ENCODE measurements at places on chromosomes 5 and 9. TPM values are rescaled to one million over a fixed set of nuclear protein-coding genes. Genes with fewer than 3 reads are reported as not detected.

Gene SLC34A1
- not detected for total RNA-seq

Gene GARIN3
- not detected for total RNA-seq

Gene ZDHHC11B
- 1.0 TPM for total RNA-seq

Gene MYMK
- 8.9 TPM for total RNA-seq

Gene TRIM7
- total RNA-seq = 9.9 TPM

Gene DCANP1
- not detected for total RNA-seq

Gene PDLIM4
- total RNA-seq = 19.8 TPM

Gene SPINK13
- not detected for total RNA-seq

Measured in skeletal muscle tissue (tissue), 5 donors.